ENCODE measurements at places on chromosomes 2 and 18.

DNA sequence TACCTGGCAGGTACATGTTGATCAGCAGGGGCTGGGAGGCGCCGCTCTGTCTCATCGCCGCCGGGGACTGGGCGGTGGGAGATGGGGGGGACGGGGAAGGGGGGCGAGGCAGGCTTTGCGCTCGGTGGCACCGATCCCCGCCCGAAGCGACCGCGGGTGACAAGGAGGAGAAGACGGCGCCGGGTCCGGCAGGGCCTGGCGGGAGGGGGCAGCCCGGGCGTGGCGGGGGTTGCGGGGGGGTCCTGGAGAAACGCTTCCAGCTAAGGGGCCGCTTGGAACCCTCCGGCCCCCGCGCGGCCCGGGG, at the start of gene FEV:
TSS of gene FEV (minus strand) at position 164 of the 304 bp plus-strand sequence. CDS start at position 55, 109 bp downstream.
- DNase-seq, result no peak

- DNase-seq, result no peak
These were observed 190.4 kb downstream of the KIAA1328 start for GRCh38 chr18:37019157-37019827.

DNA sequence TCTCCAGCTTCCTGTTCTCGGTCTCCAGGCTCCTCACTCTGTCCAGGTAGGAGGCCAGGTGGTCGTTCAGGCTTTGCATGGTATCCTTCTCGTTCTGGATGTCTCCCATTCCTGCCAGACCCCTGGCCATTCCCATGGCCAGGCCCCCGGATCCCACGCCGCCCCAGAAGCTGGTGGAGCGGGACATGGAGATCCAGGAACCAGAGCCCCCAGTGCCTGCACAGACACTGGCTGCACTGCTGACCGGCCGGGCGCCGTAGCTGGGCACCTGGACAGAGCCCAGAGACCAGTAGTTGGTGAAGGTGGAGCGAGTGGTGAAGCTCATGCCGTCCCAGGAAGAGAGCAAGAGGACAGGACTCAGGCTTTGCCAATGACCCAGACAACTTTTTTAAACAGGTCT, 129.1 kb upstream of the WDR75 start:
- no peak for DNase-seq

DNA sequence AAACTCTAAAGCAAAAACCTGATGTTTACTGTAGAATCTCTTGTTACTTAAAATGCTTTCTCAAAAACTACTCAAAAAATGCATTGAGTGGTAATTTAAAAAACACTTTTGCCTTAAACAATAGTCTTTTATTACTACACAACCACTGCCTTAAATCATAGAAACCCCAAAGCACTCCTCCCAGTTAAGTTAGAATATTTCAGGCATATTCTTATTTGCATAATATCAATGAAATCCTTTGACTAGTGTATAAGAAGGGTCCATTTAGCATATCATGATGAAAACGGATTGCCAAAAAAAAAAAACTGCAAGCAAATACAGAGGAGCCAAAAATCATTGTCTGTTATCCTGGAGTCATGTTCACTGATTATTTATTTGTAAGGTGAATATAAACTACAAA, 119.2 kb downstream of the PTPRM start:
- DNase-seq, result no peak

DNA sequence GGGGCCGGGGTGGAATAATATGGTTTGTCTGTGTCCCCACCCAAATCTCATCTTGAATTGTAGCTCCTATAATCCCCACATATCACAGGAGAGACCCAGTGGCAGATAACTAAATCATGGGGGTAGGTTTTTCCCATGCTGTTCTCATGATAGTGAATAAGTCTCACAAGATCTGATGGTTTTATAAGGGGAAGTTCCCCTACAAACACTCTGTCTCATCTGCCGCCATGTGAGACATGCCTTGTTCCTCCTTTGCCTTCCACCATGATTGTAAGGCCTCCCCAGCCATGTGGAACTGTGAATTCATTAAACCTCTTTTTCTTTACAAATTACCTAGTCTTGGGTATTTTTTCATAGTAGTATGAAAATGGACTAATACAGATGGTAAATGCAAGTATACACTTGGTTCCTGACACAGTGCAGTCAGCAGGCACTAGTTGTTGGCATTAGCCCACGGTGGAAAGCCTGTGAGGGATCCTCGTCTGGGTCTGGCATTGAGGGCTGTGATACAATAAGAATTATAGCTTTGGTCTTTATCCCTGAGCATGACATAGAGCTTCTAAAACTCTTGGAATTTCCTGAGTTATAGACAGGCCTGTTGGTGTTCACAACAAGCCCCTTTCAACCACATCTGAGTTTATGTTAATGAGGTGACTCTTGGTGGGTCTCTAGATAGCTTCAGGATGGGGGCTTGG, 135.8 kb downstream of the CABLES1 start:
- no peak for DNase-seq

DNA sequence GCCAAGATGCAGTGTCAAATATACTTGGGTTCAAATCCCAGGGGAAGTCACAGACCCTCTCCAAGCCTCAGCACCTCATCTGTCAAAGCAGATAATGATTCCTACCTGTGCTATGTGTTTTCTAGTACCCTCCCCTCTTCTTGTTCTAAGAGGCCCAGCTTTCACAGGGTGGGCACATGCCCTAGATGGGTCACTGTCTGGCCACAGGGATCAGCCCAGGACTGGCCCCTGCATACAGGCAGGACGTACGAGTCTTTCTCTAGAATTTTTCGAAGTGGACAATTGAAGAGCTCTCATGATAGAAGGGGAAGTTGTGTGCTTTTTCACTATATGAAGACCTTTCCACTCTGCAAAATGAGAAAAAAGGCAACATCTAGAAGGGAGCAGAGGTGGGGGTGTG, 22.2 kb downstream of the ARL4C start:
- DNase-seq, result no peak

DNA sequence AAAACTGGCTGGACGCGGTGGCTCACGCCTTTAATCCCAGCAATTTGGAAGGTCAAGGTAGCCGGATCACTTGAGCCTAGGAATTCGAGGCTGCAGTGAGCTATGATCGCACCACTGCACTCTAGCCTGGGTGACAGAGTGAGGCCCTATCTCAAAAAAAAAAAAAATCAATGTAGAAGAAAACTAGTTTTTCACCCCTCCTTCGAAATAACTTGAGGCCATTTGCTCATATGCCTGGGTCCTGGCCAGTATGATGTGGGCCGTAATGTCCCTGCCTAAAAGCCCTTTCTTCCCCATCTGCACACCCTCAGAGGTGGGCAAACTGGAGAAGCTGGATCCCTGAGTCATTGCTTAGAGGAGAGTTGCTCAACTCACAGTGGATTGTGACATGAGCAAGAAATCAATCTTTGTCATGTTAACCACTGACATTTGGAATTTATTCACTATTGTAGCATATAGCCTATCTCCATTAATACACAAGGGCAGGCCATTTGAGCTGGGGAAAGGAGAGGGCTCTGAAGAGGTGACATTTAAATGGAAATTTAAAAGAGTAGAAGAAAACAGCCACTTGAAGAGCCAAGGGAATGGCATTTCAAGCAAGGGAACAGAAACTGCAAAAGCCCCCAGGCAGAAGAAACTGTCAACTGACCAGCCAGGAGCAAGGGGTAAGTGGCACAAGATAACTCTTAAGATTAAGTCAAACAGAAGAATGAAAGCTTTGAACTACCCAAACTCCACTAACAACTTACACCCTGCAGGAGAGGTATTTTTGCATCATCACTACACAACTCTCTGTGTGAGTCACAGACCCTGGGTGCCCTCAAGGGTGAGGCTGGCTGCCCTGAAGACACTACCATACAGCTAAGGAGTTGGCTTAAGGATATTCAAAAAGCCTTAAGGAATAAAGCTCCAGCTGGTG, 7.6 kb upstream of the METTL21A start:
- peak; percentile 37 for DNase-seq
